ENCODE measurements at places on chromosomes 4 and X.

DNA sequence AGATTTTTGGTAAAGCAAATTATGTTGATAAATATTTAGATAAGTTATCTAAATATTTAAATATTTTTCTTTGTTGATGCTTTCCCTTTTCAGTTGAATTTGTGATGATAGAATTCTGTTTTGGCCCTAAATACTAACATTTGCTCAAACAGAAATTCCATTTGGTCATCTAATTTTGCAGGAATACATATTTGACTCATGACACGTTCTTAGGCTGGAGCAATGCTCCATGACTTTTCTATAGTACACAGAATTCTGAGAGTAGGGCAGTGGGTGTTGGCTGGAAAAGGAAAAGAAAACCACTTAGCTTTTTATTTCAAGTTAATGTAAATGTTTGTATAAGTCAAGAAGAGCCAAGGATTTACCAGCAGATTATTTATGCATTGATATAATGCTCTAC lies 58.6 kb upstream of the GK2 start:
- DNase-seq = peak; percentile 2

- no peak for DNase-seq
Observed at GRCh38 chrX:123983240-123983639, 21.7 kb downstream of the STAG2 start.

DNA sequence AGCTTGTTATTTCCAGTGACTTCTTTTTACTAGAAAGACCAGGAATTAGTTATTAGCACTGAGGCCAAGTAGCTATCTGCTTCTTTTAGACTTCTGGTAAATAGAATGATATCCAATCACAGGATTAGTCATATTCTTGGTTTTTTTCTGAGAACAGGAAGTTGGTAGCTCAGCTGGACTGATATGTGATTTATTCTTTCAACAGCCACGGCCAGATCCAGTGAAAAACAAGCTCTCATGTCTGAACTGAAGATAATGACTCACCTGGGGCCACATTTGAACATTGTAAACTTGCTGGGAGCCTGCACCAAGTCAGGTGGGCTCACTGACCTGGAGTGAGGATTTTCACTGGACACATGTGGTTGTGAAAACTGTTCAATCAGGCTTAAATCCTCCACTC lies 48.6 kb downstream of the PDGFRA start:
- peak; percentile 12 for DNase-seq

DNA sequence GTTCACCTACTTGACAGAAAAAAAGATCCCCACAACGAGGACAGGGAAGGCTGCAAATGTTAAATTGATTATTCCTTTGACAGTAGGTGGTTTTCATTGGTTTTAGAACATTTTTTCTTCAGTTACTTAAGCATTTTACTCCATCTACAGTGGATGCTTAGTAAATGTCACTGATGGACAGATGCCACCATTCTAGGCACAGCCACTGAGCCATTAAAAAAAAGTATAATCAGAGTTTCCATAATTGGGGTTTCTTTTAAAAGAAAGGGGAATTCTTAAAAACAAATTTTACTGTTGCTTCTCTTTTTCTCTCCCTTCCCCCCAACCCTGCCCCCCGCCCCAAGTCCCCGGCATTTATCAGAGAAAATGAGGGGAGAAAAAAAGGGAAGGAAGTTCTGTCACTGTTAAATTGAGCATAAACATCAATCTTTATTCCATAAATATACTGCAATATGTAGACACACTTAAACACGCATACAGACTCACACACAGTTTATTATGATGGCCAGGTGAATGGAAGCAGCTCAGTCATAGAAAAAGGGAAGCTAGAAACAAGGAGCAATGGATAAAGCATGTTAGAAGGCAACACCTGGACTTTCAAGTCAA lies 79.7 kb upstream of the PRPS2 start:
- no peak for DNase-seq

- DNase-seq = no peak
Observed at GRCh38 chrX:124573468-124573867, 227.1 kb downstream of the SH2D1A start.

DNA sequence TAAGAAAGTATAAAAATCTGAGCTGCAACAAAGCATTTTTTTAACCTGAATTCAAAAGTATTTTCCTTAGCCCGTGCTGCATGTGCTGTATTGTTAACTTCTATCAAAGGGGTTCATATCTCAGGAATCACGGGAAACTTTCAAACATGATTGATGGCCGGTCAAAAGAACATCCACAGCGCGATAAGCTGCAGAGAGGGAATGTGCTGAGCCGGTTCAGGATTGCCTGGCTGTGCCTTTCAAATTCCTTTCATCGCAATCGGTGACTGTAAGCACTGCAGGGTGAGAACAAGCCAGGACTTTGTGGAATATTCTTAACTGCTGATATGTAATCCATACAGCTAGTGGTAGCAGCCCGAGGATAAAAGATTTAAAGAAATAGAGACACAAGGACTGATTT lies 210.9 kb upstream of the NOCT start:
- peak; percentile 87 for DNase-seq

DNA sequence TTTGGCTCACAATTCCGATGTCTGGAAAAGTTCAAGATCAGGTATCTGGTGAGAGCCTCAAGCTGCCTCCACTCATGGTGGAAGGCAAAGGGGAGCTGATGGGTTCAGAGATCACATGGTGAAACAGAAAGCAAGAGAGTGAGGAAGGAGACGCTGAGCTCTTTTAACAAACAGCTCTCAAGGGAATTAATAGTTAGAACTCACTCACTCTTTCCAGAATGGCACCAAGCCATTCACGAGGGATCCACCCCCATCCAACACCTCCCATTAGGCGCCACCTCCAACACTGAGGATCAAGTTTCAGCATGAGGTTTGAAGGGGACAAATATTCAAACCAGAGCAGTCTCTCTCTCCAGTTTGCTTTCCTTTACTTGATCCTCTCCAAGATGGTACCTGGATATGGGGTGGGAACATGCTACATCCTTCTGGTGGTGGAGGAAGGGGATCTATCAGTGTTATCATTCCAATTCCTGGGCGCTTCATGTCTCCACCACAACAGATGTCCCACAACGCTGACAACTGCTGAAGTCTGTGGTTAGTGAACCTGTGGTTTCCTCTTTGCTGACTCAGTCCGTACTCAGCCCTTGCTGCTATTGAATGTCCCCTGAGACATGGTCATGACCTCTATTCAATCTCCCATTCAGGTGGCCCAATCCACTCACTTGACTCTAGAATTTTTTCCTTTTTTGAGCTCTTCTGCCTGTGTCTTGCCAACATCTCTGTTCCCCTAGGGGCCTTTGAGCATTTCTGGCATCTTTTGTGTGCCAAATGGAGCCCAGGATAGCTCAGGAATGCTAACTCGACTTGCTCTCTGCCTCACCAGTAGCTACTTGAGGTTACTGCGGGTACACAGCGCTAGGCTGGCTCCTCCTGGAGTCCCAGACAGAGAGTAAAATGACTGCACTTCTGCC lies 395.2 kb downstream of the MID1IP1 start:
- no peak for DNase-seq

DNA sequence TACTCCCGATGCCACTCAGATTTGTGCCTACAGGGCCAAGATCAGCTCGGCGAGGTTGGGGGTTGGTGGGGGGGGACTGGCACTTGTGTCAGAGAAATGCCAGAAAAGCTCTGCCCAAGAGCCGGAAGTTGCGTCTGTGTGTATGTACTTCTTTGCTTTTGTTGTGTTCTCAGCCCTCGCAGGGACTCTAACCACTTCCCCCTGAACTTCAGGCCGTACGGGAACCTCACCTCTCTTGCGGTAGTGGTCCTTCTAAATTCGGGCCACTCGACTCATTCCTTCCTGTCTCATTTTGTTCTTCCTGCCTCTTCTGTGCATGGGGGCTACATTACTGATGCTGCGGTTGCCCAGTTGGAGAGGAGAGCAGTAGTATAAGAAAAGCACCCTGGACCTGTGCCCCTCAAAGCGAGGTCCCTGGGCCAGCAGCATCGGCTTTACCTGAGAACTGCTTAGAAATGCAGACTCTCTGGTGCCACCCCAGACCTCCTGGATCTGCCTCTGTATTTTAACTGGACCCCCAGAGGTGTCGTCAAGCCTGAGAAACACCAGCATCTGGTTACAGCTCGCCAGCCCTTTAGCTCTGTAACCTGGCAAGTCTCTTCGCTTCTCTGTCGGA lies 146.3 kb upstream of the RPS6KA3 start:
- no peak for DNase-seq

DNA sequence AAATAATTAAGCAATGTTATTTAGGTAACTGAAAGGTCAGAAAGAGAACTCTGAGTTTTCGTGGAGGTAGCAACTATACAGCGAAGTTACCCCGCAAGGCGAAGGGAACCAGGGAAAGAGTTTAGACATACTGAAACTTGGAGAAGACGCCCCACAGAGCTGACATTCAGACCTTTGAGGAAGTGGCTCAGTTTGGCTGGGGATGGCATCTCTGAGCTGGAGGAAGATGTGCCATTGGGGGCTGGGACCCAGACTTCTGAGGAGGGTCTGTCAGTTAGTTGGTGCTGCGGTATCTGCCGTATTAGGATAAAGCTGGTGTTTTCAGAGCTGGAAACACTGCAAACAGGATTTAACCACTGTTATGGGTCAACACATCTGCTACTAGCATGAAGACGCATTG lies 156.6 kb downstream of the ANKRD50 start:
- no peak for DNase-seq

GRCh38 chr4:146763560-146763959 lies 124.9 kb downstream of the POU4F2 start:
- no peak for DNase-seq

- no peak for DNase-seq
Observed at GRCh38 chr4:8517946-8518345, 62.2 kb upstream of the GPR78 start.

All from umbilical cord (tissue), 2 donors.